ENCODE measurements at places on chromosomes 16 and 17.
A peak's percentile ranks its signal among the peaks of the same experiment; 100 is the strongest.

GRCh38 chr17:16418685-16419068 is 3.3 kb downstream of the TRPV2 start:
- no peak for DNase-seq

DNA sequence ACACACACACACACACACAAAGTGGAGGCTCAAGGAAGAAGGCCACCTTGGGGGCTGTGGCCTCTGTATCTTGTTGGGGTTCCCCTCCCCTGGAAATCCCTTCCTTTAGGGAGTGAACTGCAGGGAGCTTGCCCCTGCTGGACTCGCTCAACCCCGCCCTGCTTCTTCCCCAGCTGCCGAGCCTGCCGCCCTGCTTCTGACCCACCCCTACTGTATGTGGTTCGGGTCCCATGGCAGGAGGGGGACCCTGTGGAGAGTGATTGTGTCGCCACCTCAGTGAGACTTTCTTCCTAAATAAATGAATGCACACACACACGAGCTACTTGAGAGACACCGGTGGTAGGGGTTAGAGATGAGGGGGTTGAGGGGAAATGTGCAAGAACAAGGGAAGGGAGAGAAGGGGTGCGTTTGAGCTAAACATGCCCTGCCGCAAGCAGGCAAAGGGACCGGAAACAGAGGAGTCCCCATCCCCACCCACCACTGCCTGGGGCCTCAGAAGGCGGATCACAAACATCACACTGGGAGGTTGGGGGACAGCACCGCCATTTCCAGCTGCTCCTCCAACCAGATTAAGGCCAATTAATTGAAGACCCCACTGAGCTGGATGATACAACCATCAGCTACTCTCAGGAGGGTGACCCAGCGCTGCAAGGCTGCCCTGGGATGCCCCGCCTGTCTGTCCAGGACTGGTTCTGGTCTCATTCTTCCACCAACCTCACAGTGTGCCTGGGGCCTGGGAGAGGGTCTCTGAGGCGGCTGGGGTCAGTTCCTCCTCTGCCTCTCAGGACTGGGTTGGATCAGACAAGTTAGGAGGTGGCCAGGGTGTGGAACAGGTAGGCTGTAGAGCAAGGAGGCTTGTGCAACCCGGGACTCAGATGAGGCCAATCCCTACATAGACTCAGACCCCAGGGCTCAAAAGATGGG is 98.9 kb downstream of the SDK2 start:
- no peak for DNase-seq

GRCh38 chr17:61450641-61451537 is 1.3 kb upstream of the TBX4 start:
- no peak for DNase-seq

DNA sequence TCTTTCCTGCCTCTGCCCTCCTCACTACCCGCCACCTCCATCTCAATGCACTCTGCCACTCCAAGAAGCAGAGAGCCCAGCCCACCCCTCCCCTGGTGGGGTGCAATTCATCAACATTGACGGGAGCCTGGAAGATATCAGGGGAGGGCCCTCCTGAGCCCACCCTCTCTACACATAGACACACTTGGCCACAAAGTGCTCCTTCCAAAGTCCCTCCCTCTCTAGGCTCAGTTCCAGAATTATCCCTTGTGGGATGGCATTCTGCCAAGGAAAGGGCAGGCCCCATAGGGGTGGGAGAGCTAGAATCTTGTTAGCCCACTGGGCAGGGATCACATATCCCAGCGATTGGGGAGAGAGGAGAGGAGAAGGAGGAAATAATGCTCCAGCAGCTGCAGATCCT is 66.2 kb downstream of the TMEM132E start:
- peak; percentile 94 for DNase-seq

- DNase-seq: no peak
Measured at GRCh38 chr16:89561884-89562599, 1.6 kb downstream of the RPL13 start.

- no peak for DNase-seq
Measured at GRCh38 chr17:436571-436970, 84.0 kb upstream of the RPH3AL start.

Data from NCI-H2107 (cell line).